ENCODE measurements at places on chromosomes 6 and 20.

GRCh38 chr6:130913120-130913519 lies 85.9 kb downstream of the SMLR1 start:
- DNase-seq: no peak

- no peak for DNase-seq
These were observed 29.6 kb downstream of the RAMACL start for GRCh38 chr6:166556863-166557322.

GRCh38 chr6:136923116-136923953 lies 1.2 kb downstream of the SLC35D3 start:
- DNase-seq: no peak

DNA sequence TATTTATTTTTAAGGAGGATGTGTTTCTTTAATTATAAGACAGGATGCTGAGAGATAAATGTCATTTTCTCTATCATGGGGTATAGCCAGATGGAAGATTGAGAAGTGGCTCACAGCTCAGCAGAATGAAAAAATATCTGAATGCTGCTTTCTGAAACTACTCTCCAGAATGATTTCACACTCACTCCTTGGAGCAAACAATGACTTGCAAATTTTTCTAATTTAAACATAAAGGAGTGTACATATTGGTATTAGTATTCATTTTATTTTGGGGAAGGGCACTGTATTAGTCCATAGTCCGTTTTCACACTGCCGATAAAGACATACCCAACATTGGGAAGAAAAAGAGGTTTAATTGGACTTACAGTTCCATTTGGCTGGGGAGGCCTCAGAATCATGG lies 52.4 kb upstream of the TRIM26 start:
- no peak for DNase-seq

DNA sequence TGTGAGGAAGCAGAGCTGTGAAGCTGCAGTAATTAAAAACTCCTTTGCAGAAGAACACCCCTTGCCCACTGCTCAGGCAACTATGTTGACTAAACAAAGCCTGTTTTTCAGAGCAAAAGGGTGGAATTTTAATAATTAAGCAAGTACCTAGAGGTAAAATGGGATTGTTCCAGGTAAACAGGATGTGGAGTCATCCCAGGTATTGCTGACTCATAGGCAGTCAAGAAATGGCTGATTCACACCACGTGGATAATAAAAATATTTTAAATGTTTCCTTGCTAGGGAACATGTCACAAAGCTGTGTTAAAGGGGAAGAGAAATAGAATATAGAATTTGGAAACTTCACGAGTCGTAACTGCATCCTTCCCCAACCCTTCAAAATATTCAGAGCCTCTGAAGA lies 491.8 kb downstream of the BTBD3 start:
- DNase-seq: no peak

GRCh38 chr6:113047148-113047547 lies 700.0 kb downstream of the RFPL4B start:
- DNase-seq: no peak

DNA sequence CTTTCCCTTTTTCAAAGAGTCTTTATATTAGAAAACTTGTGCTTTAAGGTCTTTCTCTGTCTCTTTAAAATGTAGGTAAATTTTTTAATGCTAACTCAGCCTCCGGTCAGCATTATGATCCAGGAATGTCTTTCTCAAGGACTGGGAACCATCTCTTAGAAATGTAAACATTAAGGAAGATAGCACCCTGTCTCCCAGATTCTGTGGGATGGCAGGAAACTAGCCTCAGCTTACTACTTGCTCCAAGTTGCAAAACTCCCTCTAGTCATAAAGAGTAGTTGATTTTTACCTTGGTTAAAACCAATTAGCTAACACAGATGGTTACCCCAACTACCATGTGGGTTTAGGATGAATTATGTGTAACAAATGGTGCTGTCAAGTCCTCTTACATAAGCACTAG lies 4.7 kb upstream of the TAAR1 start:
- DNase-seq: no peak

DNA sequence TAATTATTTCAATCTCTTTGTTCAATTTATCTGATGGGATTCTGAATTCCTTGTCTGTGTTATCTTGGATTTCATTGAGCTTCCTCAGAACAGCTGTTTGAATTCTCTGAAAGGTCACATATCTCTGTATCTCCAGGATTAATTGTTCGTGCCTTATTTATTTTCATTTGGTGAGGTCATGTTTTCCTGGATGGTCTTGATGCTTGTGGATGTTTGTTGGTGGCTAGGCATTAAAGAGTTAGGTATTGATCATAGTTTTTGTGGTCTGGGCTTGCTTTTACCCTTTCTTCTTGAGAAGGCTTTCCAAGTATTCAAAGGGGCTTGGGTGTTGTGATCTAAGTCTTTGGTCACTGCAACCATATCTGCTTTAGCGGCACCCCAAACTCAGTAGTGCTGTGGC lies 39.4 kb upstream of the SCP2D1 start:
- DNase-seq: no peak
